ENCODE measurements at places on chromosomes 7 and 10.

GRCh38 chr10:5293691-5294550 lies 70.8 kb upstream of the UCN3 start:
- peak; percentile 56 for DNase-seq

GRCh38 chr10:9331583-9332008 lies 1277.1 kb downstream of the GATA3 start:
- DNase-seq, result peak; percentile 86

DNA sequence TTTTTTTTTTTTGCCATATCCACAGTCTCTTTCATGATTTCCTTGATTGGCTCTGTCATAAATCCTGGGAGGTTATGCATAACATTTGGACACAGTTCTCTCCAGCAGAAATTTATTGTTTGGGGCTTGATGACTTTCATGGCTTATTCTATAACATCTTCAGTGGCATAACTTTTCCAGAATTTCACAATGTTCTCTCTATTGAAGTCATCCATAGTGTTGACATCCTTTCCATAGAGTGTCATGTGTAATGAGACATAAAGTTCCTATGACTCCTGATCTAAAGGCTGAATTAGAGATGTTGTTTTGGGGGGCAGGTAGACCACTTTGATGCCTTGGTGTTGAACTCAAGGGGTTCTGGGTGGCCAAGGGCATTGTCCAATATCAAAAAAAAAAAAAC lies 36.7 kb upstream of the STK17A start:
- DNase-seq, result no peak

DNA sequence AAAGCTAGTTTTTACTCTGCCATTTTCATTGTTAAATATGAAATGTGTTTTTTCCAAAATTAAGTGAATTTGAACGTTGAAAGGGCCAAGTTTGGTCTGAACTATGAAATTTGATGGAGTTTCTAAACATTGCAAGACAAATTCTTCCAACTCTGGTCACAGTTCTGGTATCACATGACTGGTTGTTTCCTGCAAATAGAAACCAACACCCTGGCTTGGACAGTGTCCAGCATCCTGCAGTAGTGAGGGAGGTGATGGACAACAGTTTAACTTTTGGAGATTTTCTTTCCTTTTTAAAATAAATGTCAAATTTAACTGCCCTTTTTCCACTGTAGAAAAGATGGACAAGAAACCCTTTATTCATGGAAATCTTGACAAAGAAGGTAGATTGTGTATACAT lies 54.8 kb upstream of the AGBL3 start:
- no peak for DNase-seq

- DNase-seq, result no peak
Measured at GRCh38 chr10:69858201-69858600, 56.5 kb downstream of the COL13A1 start.

DNA sequence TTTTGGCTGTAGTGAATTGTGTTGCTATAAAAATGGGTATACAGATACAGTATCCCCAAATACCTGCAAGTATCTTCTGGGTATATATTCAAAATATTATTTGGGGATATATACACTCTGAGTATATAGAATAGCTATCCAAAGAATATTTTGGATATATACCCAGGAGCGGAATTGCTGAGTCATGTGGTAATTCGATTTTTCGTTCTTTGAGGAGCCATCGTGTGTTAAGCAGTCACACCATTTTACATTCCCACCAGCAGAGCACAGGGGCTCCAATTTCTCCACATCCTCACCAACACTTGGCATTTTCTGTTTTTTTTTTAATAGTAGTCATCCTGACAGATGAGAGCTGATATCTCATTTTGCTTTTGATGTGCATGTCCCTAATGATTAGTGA lies 61.9 kb downstream of the TEX36 start:
- no peak for DNase-seq

DNA sequence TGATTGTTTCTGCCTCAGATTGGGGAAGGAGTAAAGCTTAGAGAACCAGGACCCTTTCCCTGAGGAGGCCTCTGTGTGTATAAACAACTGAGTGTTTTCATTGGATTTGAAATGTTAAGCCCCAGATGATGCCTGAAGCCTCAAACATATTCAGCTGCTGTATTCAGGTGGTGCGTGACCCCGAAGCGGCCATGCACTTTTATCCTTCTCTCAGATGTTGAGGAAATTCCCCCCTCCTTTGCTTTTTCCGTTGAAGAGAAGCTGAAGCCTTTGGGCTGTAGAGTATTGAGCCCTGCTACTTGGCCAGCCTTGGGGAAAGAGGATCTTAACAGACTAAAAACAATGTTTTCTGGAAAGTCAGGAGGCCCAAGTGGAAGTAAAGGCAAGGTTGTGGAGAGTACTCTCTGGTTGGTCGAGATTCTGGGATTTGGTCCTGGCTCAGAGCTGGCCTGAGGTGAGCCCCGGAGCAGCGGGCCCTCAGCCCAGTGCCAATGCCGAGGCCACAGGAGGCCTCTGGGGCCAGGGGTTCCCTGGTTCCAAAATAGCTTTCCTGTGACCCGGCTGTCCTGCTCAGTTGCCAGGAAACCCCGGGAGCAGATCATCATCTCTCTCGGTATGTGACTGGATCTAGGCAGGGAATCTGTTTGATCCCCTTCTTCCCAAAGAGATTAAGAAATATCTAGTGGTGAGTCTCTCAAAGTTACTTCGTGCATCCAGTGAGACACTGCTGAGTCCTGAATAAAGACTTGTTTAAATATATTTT lies 22.5 kb downstream of the FKBP6 start:
- DNase-seq, result peak; percentile 52

DNA sequence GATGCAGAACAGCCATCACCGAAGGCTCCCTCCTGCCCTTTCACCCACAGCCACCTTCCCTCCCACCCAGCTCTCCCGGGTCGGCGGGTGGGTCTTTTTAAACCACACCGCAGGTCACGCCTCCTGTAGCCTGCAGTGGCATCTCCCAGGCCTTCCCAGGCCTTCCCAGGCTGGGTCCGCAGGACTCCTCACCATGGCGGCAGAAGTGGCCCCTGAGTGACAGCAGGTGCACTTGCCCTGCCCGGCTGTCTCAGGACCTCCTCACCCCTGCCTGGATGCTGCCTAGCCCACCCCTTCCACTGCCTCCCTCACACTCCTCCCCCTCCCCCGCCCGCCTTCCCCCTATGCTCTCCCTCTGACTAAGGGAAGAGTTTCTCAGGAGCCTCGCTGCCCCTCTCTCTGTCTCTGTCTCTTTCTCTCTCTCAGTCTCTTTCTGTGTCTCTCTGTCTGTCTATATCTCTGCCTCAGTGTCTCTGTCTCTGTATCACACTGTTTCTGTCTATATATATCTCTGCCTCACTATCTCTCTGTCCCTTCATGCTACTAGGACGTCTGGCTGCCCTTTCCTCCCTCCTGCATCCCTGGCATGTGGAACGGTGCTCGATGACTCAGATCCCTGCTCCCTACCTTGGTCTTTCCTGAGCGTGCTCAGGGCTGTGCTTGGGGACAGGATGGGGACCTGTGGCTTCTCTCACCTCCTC lies 57.5 kb downstream of the GLRX3 start:
- no peak for DNase-seq

DNA sequence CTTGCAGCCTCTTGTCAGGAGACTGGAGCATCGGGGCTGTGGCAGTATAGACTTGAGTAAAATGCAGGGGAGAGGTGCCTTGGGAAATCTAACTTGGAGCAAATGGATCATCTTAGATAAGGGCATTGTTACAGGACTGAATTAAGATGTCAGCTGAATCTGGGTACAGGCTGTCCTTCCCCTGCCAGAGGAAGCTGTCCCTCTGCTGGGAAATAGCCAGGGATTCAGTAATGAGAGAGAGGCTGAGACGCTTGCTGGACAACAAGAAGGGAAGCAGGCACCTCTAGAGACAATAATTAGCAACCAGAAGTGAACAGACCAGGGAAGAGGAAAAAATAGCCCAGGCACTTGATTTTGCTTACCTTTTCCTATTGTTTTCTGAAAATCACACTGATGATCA lies 20.7 kb upstream of the RAPGEF5 start:
- peak; percentile 47 for DNase-seq

DNA sequence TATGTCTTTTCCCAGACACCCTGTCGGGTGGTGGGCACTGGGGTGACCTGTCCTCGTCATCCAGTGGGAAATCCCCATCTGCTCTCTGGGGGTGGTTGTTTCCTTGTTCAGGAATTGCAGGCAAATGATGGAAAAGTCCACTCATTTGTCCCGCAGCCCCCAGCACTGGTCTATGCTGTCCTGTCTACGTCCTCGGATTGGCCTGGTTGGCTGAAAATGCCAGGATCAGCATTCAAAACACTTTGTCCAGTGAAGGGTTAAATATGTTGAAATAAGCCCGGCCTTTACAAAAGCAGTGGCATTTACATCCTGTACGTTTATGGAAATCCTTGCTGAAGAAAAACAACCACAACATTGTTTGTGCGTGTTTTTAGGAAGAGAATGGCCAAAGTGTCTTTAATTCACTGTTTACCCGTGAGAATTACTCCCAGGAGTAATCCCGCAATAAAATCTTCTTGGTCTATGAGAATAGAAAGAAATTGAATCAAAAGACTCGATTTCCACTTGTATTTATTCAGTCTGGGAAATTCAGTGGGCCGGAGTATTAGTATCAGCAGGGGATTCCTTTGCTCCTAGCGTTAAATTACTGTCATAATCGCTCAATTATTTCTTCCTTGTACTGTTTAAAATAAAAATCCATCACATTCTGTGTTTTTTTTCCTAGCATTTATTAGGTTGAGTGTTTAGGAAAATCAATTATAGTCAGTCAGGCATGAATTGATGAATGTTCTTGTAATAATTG lies 116.8 kb upstream of the SH2B2 start:
- DNase-seq, result peak; percentile 62

DNA sequence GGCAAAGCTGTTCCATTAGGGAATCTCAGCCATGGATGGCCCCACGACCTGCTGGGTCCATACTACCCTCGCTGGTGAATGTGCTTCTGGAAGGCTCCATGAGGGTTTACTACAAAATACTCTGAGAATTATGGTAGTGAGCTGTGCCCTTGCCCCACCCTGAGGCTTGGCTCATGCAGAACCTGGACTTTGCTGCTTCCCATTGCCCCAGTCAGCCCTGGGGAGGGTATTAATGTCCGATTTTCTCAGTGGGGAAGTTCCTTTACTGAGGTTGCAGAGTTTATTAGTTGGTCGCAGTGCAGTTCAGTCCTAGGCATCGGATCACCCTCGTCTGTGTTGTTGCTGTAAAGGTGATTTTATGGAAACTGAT lies 310.1 kb downstream of the WDR37 start:
- DNase-seq, result no peak

DNA sequence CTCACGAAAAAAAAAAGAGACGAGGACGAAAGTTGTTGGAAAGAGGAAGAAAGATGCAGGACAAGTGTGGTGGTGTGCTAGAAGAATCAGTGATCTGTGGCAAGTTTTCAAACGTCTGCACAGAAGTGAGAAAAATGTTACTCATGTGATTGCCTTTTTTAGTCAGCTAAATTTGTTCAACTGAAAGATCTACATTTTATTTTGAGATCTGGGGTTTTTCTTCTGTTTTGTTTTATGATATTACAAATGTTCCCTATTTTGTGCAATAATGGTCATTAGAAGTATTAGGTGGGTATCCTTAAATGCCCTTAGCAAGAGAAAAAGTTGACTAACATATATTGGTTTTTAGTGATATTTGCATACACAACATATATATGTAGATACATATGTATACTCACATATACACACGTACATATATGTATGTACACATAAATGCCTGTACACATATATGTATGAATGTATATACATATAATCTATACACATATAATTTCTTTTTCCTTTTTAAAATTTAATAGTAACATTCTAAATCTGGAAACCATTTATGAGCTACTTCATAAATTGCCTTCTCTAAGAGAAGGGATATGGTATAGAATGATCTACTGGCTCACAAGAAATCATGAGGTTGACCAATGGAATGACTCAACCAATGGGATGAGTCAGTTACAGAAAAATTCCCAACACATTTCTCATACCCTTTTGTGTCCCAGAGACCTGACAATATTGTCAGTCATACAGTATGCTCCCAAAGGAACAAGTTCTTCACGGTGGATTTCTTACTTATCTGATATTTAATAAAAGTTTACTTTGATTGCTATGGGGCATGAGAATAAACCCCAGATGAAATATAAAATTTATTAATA lies 38.4 kb downstream of the SLC39A12 start:
- no peak for DNase-seq

GRCh38 chr10:13823096-13823708 lies 236.4 kb downstream of the PRPF18 start:
- peak; percentile 83 for DNase-seq

- DNase-seq, result peak; percentile 57
Measured at GRCh38 chr7:91636129-91636724, 244.3 kb downstream of the MTERF1 start.

GRCh38 chr7:26627221-26627620 lies 237.2 kb downstream of the SKAP2 start:
- DNase-seq, result peak; percentile 25

DNA sequence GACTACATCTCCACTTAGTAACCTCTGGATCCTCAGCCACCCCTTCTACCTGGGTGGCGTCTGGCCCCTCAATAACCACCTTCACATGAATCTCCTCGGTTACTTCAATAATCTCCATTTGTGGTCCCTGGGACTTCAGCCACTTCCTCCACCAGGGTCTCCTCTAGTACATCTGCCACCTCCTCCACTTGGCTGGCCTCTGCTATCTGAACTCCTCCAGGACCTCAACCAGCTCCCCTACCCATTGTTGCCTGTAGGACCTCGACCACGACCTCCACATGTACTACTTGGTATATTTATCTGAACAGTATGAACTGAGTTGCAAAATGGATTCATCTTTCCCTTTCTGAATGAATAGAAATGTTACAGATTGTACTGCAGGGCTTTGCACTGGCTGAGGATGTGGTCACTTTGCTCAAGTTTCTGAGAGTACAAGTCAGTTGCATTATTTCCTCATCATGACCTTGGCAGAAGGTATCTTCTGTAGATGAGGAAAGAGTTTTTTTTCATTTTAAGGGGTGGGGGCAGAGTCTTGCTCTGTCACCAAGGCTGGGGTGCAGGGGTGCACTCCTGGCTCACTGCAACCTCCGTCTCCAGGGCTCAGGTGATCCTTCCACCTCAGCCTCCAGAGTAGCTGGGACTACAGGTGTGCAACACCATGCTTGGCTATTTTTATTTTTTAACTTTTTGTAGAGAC lies 36.0 kb downstream of the MAT1A start:
- no peak for DNase-seq

- no peak for DNase-seq
Measured at GRCh38 chr7:84513061-84513460, 318.5 kb upstream of the SEMA3A start.

DNA sequence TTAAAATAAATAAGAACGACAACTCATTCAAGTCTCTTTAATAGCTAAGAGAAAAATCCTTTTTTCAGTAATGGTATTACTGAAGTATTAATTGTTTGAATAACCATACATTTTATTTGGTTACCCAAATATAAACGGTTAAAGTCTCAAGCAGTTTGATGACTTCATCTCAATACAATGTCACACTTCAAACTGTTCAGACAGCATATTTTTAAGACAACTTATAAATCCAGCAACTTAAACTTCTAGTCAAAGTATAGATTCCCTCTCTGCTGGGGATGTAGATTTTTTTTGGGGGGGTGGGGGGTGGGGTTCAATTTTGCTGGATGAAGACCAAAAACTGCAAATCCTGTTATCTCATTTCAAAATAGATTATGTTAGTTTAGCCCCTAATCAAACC lies 42.0 kb downstream of the GNA12 start:
- DNase-seq, result no peak

- DNase-seq, result no peak
Measured at GRCh38 chr7:85781606-85782005, 594.8 kb upstream of the SEMA3D start.

GRCh38 chr7:33725111-33726025 lies 180.0 kb upstream of the BMPER start:
- no peak for DNase-seq

- no peak for DNase-seq
Measured at GRCh38 chr7:50409856-50410745, 40.0 kb downstream of the FIGNL1 start.
